Effector CD8-positive, alpha-beta T cell (primary cell): ENCODE measurements at places on chromosomes 2 and 18.

DNA sequence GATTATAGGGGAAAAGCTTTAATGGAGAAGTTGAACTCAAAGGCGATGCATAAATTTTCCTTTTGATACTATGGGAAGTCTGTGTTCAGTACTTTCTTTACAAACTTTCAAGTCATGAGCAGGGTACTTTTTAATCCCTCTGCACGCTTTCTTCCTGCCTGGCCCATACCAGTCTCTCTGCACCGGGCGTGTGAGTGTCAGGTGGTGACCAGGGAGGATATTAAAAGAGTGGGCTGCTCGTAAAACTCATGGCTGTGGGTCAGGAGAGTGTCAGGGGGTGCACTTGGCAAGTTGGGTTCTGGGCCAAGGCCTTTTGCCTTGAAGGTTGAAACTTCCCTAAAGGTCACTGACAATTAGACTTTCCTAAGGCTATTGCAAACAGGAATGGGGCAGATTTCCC, 367.8 kb downstream of the GPD2 start:
- no peak for DNase-seq

- no peak for DNase-seq
Observed at GRCh38 chr18:2935438-2936192, 77.3 kb downstream of the LPIN2 start.

DNA sequence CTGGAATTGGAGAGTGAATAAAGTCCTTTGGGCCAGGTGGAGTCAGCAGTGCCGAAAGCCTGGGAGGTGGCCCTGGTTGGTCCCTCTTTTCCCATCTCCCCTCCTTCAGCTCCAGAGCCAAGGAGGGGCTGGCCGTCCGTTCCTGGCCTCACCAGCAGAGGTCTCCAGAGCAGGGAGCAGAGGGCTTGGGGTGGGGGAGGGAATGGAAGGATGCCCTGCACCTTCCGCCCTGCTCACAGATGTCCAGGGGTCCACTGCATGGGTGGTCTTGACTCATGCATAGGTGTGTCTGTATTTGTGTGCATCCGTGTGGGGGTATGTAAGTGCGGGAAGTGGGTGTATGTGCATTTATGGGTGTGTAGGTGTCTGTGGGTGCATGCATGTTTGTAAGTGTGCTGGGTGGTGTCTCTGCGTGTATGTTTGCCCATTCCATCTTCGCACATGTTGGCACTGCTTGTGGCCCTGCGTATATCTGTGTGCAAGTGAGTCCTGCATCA, 201.8 kb downstream of the ZFP36L2 start:
- peak; percentile 7 for DNase-seq

DNA sequence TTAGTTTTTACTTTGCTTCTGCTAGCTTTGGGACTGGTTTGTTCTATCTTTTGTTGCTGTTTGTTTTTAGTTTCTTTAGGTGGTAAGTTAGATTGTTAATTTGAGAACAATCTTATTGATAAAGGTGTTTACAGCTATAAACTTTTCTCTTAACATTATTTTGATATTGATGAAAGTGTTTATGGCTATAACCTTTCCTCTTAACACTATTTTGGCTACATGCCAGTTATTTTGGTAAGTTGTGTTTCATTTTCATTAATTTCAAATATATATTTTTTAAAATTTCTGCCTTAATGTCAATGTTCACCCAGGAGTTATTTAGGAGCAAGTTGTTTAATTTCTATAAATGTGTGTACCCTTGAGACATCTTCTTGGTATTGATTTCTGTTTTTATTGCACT, 229.6 kb upstream of the SYT4 start:
- DNase-seq, result no peak

DNA sequence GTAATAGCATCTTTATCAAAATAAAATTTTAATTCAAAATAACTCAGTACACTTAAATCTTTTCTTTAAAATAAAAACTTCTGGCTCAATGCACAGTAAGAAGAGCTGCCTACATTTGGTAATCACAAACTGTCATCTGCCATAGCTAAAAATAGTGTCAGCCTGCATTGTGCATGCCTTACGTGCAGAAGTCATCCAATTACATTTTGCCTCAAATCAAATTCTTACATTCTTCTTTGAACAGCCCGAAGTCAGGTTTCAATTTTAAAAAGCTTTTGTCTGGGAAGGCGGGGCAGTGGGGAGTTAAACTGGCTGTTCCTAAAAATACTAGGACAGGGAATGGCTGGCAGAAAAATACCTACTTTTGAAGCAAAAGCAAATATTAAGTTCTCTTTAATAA, 51.1 kb downstream of the RTN4 start:
- no peak for DNase-seq

GRCh38 chr2:227347117-227347516, 22.1 kb downstream of the MFF start:
- DNase-seq, result no peak

DNA sequence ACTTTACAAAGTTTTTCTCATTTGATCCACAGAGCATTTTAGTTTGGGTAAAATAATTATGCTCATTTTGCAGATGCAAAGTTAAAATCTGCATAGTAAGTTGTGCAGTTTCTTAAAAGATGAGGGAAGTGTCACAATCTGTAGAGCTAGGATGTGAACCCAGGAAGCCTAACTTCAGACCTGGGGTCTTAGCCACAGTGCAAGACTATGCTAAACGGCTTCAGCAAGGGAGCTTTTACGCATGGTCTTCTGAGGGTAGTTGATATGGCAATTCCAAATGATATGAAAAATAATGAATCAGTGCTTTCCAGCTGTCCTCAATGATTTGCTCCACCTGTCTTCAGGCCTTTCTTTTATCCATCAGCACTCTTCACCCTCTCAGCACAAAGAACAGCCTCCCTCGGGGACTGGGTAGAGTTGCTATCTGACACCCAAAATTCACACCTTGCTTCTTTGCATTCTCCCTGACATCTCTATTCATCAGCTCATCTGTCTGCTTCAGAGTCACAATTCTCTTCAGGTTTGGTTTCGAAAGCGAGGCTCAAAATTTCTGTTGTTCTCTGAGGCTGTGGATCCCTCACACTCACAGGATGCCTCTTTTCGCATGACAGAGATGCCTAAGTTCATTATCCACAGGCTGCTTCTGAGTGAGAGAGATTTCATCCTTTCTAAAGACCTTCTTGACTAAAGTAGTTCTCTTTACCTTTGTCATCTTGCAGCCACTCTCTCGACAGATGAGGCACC, 302.5 kb downstream of the NRXN1 start:
- no peak for DNase-seq

DNA sequence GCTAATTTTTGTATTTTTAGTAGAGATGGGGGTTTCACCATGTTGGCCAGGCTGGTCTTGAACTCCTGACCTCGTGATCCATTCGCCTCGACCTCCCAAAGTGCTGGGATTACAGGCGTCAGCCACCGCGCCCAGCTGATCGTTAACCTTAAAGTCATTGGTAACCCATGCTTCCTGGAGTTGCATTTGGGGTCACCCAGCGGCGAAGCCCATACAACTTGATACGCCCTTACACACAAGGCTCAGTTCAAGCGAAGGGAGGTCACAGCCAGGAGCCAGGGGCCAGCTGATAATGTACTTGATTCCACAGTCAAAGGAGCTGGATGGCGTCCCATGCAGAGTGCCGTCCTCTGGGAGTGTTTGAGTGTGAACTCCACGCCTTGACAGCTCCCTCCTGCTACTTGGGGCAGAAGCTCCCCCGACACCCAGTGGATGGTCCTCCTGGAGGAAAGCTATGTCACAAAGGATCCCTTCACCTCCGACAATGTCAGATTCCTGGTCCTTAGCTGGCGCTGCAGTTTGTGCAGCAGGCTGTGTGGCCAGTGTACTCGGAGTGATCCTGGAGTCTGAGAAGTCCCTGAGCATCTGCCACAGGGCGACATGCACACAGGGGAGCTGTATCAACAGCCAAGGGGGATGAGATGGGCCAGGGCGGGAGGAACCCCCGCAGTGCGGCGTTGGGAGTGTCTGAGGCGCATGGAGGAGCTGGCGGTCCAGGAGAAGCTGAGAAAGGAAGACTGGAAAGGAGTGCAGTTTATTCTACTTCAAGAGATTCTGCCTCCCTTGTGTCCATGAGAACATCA, 7.9 kb downstream of the CLHC1 start:
- no peak for DNase-seq

- DNase-seq, result no peak
Observed at GRCh38 chr2:234136461-234136860, 86.0 kb downstream of the SPP2 start.

GRCh38 chr2:46913471-46914381, 1.9 kb downstream of the MCFD2 start:
- DNase-seq, result no peak

- no peak for DNase-seq
Observed at GRCh38 chr2:241273210-241274020, 42.1 kb downstream of the HDLBP start.

GRCh38 chr18:12315490-12315889, 7.4 kb downstream of the TUBB6 start:
- DNase-seq, result no peak

- DNase-seq, result no peak
Observed at GRCh38 chr2:120464448-120464931, 118.6 kb downstream of the INHBB start.

DNA sequence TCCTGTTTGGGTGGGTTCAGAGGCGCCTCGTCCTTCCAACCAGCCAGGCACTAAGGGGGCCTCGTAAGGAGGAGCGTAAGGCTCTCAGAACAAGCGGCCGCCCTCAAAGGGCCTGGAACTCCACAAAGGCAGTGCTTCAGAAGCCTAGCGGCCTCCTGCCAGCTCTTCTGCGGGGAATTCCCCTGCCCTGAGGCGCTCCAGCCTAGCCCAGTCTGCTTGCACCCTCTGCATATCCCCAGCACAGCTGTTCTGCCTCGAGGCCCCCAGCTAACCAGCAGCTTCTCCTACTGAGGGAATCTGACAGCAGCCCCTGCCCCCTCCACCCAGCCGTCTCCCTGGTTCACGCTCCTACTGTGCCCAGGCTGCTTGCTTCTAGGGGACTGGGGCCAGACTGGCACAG, 265.9 kb downstream of the TFCP2L1 start:
- no peak for DNase-seq

- DNase-seq, result no peak
Observed at GRCh38 chr2:196809260-196809659, at the start of gene C2orf66. Gene C2orf66 (minus strand): TSS chr2:196809355. CDS start chr2:196809336, 19 bp downstream.

GRCh38 chr2:229901819-229902218, 20.0 kb downstream of the TRIP12 start:
- DNase-seq, result no peak

- no peak for DNase-seq
Observed at GRCh38 chr2:233803994-233804393, 25.9 kb downstream of the MROH2A start.

GRCh38 chr2:163681745-163682144, 54.1 kb downstream of the FIGN start:
- no peak for DNase-seq

GRCh38 chr18:63182861-63183260, 136.7 kb downstream of the BCL2 start:
- DNase-seq, result no peak

DNA sequence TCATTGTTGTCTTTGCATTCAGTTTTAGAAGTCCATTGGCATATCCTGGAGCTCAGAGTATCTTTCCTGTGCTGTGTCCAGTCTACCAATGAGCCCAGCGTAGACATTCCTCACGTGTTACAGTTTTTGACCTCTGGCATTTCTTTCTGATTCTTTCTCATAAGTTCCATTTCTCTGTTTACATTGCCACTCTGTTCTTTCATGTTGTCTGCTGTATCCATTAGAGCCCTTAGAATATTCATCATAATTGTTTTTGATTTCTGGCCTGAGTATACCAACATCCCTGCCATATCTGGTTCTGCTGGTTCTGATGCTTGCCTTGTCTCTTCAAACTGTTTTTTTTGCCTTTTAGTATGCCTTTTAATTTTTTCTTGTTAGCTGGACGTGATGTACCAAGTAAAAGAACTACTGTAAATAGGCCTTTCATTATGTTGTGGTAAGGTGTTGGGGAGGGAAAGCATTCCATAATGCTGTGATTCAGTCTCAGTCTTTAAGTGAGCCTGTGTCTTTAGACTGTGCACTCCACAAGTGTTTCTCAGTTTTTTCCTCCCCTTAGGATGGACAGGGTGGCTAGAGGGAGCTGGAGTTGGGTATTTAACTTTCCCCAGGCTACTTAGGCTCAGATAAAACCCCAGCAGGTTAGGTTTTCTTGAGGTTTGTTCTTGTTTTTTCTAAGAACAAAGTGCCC, 35.6 kb downstream of the CEP192 start:
- no peak for DNase-seq

DNA sequence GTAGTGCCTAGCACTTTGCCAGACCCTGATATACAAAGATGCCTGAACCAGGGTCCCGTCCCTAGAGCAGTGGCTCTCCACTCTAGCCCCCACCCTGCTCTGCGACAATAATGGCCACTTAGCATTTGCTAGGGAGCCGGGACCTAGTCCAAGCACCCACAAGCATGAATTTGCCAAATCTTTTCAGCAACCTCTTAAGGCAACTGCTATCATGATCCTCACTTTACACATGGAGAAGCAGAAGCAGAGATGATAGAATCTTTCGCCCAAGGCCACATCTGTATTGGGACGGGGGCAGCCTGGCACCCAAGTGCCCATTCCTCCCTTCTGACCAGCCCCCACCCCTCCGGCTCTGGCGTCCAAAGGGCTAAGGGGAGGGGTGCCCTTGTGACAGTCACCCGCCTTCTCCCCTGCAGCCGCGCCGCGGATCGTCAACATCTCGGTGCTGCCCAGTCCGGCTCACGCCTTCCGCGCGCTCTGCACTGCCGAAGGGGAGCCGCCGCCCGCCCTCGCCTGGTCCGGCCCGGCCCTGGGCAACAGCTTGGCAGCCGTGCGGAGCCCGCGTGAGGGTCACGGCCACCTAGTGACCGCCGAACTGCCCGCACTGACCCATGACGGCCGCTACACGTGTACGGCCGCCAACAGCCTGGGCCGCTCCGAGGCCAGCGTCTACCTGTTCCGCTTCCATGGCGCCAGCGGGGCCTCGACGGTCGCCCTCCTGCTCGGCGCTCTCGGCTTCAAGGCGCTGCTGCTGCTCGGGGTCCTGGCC, 13.0 kb downstream of the SIGLEC15 start:
- DNase-seq, result no peak
